ENCODE measurements at places on chromosomes 5 and 9.

- no peak for DNase-seq
Observed at GRCh38 chr9:114693248-114693855, 11.4 kb upstream of the TEX48 start.

- no peak for DNase-seq
Observed at GRCh38 chr5:147832541-147832940, 1.1 kb upstream of the SPINK1 start.

- DNase-seq: no peak
Observed at GRCh38 chr5:171336521-171337209, 27.6 kb downstream of the TLX3 start.

DNA sequence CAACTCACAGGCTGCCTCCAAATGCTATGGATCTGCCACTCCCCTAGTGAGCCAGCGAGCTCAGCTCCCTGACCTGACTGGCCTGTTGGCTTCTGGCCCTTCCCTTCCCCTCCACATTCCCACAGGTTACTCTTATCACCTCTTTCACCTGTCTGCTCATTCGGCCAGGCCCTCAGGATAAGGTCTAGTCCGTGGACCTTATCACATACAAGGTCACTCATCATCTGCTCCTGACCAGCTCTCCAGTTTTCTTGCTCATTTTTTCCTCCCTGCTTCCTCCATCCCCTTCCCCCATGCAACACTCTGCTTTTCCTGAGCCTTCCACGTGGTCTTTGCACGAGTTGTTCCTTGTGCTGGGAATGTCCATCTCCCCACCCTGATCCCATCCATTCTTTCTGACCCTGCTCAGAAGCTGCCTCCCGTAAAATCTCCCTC lies 25.9 kb upstream of the NDST1 start:
- DNase-seq: no peak

GRCh38 chr9:114246558-114246957 lies 76.3 kb upstream of the ORM1 start:
- no peak for DNase-seq

- peak; percentile 1 for DNase-seq
Observed at GRCh38 chr9:71638627-71639026, 129.7 kb downstream of the CEMIP2 start.

DNA sequence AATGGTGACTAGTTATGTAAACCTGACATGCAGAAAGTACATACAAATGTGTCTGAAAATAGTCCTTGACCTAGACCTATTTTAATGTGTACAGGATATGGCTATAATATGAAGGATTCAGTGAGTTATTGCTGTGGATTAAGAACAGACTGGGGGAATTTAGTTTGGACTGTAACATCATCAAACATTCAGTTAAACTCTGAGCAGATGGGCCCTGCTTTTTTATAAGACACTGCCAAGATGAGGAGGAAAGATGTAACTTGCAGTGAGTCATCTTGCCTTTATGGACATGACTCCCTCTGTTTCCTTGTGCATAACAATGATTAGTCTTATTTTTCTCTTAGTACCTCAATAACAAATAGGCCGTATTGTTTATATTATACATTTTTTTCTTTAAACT lies 12.2 kb downstream of the PPP3R2 start:
- DNase-seq: no peak

DNA sequence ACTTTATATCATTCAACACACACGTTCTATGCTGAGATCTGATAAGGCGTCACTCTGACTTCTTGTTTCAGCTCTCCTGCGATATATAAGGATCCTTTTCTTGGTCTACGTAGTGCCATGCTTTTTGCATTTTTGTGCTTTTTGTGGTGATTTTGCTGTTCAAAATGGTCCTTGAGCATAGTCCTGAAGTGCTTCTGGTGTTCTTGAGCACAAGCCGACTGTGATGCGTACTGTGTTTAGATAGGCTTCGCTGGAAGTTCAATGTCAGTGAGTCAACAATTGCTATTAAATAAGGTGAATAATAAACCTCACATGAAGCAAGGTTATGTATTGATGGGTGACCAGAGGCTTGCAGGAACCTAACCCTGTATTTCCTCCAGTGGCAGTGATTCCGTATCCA lies 46.8 kb downstream of the ACO1 start:
- no peak for DNase-seq

- DNase-seq: no peak
Observed at GRCh38 chr9:77488439-77489126, 159.5 kb downstream of the GNA14 start.

GRCh38 chr5:74127381-74128320 lies 501.7 kb downstream of the ARHGEF28 start:
- DNase-seq: no peak

- DNase-seq: no peak
Observed at GRCh38 chr9:105295986-105296385, 51.5 kb downstream of the SLC44A1 start.

DNA sequence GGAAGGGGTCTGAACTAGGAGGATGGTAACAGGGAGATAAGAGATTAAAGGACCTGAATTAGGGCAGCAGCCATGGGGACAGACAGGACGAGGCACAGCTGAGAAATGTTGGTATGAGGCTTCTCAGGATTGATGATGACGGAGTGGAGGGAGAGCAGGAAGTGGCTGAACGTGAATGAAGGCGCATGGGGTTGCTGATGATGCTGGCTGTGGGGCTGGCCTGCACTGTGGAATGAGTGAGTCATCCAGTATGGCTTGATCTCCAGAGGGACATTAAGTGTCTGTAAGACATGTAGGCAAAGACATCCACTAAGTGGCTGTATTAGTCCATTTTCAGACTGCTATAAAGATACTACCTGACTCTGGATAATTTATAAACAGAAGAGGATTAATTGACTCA lies 256.4 kb downstream of the ICE1 start:
- DNase-seq: no peak

- DNase-seq: no peak
Observed at GRCh38 chr5:14913096-14913495, 41.5 kb upstream of the ANKH start.

DNA sequence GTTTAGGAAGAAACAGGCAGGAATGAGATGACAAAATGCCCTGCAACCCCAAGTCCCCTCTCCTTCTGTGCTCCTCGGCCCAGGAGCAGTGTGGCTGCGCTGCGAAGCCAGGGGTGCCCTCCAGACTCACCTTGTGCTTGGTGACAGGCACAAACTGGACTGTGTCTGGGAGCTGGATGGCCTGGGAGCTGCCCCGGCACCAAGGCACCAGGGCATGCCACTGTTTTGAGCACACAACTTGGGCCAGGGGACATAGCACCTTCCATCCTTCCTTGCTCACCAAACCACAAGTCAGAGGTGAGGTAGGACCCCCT lies 51.1 kb downstream of the PRRT1B start:
- DNase-seq: no peak

GRCh38 chr9:106417685-106418084 lies 445.3 kb upstream of the ZNF462 start:
- no peak for DNase-seq

GRCh38 chr5:139178935-139179334 lies 19.2 kb downstream of the SIL1 start:
- no peak for DNase-seq

DNA sequence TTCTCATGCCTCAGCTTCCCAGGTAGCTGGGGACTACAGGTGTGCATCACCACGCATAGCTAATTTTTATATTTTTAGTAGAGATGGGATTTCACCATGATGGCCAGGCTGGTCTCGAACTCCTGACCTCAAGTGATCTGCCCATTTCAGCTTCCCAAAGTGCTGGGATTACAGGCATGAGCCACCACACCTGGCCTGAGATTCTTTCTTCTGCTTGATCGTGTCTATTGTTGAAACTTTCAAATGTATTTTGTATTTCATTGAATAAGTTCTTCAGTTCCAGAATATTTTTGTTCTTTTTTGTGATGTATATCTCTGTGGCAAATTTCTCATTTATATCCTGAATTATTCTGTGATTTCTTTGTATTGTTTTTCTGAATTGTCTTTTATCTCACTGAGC lies 1063.3 kb upstream of the WWC1 start:
- no peak for DNase-seq

DNA sequence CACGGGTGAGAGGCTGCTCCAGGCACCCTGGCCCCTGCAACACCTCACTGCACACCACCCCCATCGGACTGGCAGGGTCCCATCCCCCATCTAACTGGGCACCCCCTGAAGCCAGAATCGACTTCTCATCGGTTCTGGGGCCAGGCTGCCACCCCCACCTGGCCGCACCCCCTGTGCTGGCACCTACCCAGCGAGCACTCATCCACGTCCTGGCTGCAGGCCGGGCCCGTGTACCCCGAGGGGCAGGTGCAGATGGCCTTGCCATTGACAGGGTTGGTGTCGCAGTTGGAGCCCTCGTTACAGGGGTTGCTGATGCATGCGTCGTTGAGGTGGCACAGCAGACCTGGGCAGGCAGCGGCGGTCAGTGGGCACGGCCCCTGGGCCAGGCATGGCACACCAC lies 27.9 kb downstream of the NOTCH1 start:
- no peak for DNase-seq

GRCh38 chr5:10600626-10601245 lies 36.9 kb downstream of the ANKRD33B start:
- DNase-seq: no peak

DNA sequence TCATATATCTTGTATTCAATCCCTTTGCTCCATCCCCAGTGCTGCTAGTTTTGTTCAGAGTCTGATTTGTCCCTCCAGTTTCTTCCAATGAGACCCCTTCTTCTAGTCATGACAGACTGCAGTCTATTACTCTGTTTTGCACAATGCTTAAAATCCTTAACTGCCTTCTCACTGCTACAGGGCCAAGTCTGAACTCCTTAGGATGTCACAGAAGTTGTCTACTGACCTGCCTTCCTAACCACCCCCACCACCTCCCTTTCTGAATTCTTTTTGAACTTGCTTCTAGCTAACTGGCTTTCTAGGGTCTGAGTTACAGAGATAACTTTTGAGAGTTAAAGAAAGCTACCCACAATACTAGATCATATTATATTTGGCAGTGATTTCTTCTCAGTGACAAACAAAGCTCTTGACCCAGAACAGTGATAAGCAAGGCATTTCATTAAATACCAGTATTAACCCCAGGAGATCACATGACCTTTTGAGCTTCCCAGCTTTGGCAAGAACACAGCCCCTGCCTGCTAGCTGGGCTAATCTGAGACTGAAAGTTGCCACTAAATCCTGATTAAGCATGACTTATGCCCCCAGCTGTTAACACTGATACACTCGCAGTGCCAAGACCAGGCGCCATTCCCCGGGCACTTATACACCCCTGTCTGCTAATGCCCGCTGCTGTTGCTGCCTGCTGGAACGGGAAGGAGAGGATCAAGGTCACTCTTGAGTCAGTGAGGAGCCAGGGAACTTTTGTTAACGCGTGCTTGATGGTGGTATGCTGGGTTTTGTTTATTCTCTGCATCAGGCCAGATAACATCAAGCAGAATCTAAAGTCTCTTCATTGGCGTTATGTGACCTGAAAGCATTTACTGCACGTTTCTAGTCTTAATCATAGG lies 36.4 kb upstream of the ADAMTSL1 start:
- no peak for DNase-seq

GRCh38 chr5:98755406-98755805 lies 18.1 kb upstream of the RGMB start:
- no peak for DNase-seq

- DNase-seq: no peak
Observed at GRCh38 chr9:97480174-97480573, 21.3 kb upstream of the TMOD1 start.

- DNase-seq: no peak
Observed at GRCh38 chr9:86754581-86755560, 192.4 kb downstream of the GAS1 start.

DNA sequence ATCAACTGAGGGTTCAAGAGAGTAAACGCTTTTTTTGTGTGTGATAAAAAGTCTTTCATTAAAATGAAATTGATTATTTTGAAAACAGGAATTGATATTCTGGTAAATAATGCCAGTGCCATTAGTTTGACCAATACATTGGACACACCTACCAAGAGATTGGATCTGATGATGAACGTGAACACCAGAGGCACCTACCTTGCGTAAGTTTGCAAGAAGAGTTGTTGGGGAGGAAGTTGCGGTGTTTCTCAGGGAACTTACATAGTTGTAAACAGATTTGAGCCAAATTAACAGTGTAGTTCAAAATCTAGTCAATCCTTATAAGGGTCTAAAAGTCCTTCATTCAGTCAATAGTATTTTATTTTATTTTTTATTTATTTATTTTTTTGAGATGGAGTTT lies 28.9 kb downstream of the HSDL2 start:
- DNase-seq: no peak

DNA sequence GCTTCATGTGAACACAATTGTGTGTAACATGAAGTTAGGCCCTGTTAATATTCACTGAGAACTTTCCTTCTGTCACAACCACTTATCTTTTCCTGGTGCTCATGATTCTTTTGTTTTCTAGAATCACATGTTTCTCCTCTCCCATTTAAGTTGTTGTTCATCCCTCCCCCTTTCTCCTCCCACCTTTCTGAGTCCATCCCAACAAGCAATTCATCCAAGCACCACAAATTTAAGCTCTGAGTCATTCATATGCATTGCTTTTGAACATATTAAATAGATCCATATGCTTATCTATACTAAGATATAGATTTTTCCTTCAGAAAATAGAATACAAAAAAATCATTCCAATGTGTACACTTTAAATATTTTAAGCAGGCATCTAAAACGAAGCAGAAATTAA lies 75.2 kb upstream of the NFIB start:
- no peak for DNase-seq

GRCh38 chr5:138458856-138459255 lies 6.4 kb upstream of the EGR1 start:
- no peak for DNase-seq

DNA sequence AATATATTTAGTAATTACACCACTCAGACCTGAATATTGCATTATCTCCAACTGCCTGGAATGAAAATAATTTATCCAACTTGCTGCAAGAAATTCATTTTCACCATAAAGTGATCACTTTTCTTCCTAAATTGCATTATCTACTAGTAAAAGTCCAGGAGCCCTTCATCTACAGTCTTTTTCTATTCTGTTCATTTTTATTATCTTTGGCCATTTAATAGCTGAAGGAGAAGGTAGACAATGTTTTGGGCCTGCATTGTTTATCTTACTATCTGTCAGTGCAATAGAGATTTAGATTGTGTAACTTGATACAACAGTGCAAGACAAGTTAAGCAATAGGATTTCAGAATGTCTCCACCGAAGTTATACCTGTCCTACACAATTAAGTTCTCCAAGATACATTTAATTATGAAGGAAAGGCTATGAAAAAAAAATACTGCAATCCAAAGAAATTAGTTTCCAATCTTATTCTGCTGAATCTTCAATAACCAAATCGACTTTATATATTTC lies 1339.7 kb upstream of the CDH6 start:
- DNase-seq: no peak

- DNase-seq: no peak
Observed at GRCh38 chr5:62649476-62650113, 71.0 kb downstream of the LRRC70 start.

Data from activated CD8-positive, alpha-beta memory T cell treated with anti-CD3 and anti-CD28 coated beads for 4 hours (primary cell).